ENCODE measurements at places on chromosomes 7 and 10.

DNA sequence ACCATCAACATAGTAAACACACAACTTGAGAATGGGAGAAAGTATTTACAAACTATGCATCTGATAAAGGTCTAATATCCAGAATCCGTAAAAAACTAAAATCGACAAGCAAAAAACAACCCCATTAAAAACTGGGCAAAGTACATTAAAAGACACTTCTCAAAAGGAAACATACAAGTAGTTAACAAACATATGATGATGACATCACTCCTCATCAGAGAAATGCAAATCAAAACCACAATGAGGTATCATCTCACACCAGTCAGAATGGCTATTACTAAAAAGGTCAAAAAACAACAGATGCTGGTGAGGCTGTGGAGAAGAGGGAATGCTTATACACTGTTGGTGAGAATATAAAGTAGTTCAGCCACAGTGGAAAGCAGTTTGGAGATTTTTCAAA is 125.1 kb downstream of the TFPI2 start:
- DNase-seq: no peak

DNA sequence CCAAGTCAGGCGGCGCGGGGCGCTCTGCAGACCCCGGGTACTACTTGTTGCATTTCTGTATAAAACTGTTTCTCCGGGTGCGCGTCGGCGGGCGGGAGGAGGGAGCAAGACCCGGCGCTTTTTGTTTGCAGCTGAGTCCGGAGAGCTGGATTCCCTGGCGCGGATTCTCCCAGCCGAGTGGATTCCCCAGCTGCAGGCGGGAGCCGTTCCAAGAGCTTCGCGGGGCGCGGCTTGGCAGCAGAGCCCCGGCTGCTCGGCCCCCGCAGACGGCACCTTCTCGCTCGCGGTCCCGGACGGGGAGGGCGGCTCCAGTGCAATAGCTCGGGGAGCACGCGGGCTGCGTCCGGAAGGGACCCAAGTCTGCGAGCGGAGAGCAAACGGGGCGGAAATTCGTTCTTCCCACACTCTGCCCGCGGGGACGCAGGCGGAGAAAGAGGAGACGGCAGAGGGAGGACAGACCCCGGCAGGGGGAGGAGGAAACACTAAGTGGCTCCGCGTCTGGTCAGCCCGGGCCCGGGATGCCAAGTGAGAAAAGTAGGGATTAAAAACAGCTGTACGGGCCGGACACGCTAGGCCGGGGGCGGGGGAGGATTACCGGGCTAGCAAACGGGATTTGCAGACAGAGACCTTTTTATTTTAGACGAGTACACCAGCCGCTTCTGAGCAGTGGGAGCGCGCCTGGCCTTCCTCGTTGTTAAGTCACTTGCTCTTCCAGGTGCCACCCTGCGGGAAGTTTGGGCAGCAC is at the start of gene TRIL:
Gene TRIL, minus strand, starts transcription at position 96 of the 745 bp plus-strand sequence. CDS start 284 bp downstream, outside the sequence.
- no peak for DNase-seq

DNA sequence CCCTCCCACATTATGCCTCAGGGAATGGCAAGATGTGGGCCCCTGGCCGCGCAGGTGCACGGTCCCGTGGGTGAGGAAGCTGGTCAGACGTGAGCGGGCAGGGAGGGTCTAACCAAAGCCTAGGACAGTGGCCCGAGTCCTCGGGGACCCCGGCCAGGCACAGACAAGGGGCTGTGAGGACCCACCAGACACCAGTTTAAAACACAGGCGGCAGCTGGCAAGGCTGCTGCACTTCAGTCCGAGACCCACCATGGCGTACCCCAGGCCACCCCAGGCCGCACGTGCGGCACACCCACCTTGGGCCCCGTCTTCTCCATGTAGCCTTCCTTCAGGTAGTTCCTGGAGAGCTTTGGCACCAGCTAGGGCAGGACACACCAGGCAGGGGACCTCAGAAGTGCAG is 23.5 kb downstream of the GET4 start:
- no peak for DNase-seq

DNA sequence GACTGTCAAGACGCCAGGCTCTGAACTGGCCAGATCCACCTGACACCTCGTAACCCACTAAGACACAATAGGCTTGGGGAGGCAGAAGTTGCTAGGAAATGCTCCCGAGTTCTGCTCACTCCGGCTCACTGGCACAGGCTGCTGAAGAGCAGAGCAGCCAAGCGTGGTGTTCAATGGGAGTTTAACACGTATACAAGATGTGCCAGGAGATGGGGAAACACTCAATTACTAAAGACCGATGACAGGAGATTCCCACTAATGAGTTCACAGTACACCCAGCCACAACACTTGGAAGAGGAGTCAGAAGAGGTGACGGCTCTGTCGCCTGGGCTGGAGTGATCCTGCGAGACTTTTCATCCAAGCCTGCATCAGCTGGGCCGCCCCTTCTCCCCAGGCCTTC is 303.4 kb downstream of the GFRA1 start:
- DNase-seq: no peak

DNA sequence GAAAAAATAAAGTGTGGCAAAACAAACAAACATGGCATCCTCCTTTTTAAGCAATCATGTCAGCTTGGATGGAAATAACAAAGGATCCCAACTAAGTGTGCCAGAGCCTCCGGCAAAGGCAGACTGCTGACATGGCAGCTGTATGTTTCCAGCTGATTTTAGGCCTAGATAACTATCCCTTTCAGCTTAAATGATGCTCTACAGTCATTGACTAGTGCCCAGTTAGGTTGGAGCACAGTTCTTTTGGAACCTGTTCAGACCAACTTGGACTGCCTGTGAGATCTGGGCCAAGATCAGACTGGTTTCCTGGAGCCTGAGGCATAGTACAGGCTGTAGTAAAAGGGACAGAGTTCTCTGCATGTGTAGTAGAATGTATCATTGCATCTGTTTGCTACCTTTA is 128.7 kb downstream of the DYNC1I1 start:
- no peak for DNase-seq
